ENCODE measurements at places on chromosomes 3 and 15.
A peak's percentile ranks its signal among the peaks of the same experiment; 100 is the strongest.

GRCh38 chr3:116155841-116156240 lies 289.4 kb downstream of the LSAMP start:
- no peak for DNase-seq

- DNase-seq, result no peak
Observed at GRCh38 chr3:161217496-161217895, 3.6 kb upstream of the NMD3 start.

GRCh38 chr15:32831485-32831884 lies 113.7 kb downstream of the GREM1 start:
- DNase-seq, result no peak

DNA sequence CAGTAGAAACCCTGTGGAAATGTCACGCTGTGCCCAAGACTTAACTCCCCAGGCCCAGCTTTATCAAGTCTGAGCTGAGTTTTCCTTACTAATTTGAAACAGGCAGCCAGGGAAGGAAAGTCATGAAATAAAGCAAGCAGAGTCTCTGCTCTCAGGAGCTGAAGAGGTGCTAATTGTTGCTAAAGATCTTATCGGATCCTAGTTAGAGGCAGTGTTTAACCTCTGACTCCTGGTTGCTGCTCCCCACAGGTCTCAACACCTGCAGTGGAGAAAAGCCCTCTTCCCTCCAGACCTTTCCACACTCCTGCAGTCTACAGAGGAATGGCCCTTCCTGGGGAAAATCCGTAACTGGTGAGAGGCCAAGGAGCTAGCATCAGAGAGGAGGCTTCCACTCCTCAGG lies 628.2 kb downstream of the NTRK3 start:
- DNase-seq, result no peak

GRCh38 chr3:42042747-42043098 lies 48.4 kb upstream of the TRAK1 start:
- no peak for DNase-seq

GRCh38 chr3:62538691-62539356 lies 165.5 kb upstream of the FEZF2 start:
- no peak for DNase-seq

DNA sequence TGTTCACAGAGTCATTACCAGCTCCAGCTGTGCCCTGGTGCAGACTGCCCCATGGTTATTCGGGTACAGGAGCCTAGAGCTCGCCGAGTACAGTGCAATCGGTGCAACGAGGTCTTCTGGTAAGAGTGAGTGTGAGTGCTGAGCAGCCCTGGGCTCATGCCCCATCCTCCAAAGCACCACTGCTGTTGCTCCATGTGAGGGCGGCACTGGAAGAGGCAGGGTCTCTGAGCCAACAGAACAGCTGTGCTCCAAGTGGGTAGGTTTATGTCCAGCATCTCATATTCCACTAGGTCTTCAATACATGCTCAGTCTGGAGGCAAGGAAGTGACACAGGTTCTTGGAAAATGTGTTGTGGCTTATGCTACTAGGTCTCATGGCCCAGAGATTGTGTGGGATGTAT lies 19.5 kb upstream of the P4HTM start:
- no peak for DNase-seq

DNA sequence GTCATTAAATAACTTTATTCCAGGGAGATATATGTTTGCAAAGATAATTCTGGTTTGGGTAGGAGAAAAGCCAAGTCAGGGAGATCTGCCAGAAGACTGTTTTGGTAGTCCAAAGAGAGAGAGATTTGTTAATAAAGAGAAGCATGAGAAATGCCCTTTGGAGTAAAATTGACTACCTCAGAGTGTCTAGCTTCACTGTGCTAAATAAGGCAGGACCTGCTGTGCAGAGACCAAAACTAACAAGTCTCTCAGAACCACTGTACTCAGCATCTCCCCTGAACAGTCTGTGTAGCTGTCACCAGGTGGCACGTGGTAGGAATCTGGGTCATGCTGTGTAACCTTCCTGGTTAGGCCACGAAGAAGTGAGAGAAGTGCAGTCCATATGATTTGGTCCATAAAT lies 31.6 kb upstream of the SLC35G2 start:
- peak; percentile 15 for DNase-seq

DNA sequence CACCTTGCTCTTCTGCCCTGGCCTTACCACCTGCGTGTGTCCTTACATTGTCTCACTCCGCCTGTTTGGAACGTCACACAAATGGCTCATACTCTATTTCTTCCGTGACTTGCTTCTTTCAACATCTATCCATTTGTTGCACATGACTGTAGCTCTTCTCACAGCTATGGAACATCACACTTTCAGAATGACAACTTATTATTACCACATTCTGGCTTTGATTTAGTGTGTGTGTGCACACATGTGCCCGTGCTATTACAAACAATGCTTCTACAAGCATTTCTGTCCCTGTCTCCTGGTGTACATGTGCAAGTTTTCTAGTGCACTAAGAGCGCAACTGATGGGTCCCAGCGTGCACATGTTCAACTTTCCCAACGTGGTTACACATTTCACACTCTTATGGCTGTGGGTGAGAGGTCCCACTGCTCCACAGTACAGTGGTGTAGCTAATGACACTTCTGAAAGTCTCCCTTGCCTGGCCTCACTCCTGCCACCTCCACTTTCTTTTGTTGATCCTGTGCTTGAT lies 37.8 kb downstream of the PTH1R start:
- DNase-seq, result no peak

DNA sequence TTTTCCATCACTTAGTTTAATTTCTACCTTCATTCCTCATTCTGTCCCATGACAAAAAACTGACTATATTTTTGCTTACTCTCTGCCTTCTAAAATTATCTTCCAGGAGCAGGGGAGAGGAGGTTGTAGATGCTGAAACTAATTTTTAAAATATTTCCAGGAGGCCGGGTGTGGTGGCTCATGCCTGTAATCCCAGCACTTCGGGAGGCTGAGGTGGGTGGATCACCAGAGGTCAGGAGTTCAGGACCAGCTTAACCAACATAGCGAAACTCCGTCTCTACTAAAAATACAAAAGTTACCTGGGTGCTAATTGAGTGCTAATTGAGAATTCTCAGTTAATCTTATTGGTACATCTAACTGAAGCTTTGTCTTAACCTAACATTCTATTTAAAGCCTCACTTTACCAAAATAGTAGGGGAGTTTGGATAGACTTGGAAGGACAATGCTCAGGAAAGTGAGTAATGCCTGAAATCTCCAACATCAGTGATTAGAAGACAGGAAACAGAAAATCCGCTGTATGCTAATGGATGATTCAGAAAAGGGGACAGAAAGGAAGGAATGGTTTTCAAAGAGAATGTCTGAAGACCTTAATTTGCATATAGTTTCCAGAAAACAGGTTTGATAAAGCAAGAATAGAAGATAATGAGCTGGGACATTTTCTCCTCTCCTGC lies 336.1 kb downstream of the GBE1 start:
- no peak for DNase-seq

DNA sequence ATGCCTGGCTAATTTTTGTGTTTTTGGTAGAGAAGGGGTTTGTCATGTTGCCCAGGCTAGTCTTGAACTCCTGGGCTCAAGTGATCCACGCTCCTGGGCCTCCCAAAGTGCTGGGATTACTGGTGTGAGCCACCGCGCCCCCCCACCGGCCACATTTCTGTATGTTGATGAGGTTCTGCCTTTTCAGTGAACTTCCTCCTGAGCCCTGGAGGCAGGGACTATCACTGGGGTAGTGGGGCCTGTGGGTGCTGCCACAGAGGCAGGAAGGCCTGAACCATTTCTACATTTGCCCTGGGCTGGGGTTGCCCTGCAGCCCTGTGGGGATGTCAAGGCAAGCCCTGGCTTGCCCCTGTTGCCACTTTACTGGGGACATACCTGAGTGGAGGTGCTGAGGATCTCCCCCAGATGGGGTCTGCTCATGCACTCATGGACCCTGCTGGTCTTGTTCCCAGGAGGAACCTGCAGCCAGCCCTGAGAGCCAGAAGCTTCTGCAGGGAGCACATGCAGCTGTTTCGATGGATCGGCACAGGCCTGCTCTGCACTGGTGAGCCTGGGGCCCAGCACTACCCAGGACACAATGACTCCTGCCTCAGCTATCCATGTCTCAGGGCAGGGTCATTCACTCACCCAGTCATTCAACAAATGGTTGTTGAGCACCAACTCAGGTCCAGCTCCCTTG lies 5.7 kb downstream of the SLC28A1 start:
- no peak for DNase-seq

DNA sequence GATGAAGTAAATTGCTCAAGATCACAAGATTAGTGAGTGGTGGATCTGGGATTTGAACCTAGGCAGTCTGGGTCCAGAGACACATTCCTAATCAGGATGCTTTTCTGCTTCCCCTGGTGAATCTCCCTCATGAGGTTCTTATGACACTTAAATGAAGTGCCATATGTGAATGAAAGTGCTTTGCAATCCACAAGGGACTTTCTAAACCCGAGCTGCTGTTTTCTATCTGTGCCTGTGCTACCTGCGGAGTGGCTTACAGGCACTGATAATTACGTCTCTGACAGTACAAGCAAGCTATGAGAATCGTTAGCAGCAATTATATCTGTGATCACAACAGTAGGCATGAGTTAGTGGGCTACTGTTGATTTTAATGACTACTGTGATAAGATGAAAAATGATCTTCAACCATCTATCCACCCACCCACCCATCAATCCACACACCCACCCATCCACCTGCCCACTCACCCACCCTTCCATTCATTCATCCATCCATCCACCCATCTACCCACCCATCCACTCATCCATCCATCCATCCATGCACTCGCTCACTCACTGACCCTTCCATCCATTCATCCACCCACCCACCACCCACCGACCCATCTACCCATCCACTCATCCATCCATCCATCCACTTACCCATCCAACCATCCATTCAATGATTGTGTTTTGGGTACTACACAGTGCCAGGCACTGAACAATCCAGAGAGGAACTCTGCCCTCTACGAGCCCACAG lies 51.8 kb downstream of the ATP2B2 start:
- no peak for DNase-seq

DNA sequence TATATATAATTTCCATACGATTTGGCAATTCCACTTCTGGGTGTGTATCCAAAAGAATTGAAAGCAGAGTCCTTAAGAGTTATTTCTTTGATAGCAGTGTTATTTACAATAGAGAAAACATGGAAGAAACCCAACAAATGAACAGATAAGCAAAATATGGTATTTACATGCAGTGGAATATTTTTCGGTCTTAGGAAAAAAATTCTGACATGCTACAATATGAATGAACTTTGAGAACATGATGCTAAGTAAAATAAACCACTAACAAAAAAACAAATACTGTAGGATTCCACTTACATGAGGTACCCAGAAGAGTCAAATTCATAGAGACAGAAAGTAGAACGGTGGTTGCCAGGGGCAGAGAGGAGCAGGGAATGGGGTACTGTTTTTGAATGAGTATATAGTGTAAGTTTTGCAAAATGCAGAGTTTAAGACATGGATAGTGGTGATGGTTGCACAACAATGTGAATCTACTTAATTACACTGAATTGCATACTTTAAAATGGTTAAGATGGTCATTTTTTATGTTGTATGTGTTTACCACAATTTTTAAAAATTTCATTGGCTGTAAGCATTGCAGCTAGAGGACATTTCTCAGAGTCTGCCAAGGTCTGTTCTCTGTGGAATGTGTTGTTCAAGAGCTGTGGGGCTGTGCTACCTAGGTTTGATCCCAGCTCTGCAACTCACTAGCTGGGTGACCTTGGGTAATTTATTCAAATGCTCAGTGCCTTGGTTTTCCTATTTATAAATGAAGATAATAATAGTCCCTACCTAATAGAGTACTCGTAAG lies 122.1 kb downstream of the MEX3B start:
- DNase-seq, result no peak

GRCh38 chr15:35246451-35246850 lies 161.4 kb upstream of the NANOGP8 start:
- no peak for DNase-seq

DNA sequence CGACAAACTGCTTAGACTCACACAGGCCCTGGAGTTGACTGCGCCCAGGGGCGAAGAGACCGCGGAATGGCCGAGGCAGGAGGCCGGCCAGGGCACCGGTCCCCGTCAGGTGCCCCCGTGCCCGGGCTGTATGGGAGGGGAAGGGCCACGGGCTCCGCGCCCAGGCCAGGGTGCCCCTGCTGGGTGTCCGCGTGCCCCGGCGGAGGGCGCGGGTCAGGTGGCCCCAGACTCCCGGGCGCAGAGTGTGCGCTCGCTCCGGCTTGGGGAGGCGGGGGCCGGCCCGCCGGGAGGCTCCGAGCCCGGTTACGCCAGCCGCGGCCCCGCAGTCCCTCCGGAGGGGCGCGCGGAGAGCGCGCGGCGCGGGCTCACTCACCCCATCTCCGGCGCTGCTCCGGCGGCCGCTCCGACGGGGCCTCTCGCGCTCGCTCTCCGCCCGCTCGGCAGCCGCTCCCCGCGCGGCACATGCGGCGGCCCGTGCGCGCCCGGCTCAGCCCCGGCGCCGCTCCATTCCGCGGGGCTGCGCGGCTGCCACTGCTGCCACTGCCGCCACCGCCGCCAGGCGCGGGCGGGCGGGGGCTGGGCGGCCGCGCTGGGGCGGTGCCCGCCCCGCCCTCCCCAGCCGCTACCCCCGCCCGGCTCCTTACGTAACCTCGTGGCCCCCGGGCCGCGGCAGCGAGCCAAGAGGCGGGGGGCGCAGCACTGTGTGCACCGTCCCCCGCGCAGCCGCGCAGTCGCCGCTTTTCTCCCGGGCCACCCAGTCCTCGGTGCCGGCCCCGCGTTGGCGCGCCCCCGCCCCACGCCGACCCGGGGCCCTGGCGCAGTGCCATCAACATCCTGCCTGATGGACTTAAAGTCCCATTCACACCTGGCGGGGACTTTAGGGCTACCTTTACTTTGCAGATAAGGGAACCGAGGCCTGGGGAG lies at the start of gene HOMER2:
Gene HOMER2, minus strand, starts transcription at position 563 of the 924 bp plus-strand sequence. Its CDS starts 185 bp downstream, at position 378.
- DNase-seq, result peak; percentile 12

GRCh38 chr3:152899306-152899705 lies 64.4 kb downstream of the P2RY1 start:
- DNase-seq, result no peak

GRCh38 chr15:73959012-73959581 lies 32.8 kb downstream of the LOXL1 start:
- DNase-seq, result peak; percentile 65

- DNase-seq, result no peak
Observed at GRCh38 chr15:58608129-58608590, 141.3 kb downstream of the ADAM10 start.

DNA sequence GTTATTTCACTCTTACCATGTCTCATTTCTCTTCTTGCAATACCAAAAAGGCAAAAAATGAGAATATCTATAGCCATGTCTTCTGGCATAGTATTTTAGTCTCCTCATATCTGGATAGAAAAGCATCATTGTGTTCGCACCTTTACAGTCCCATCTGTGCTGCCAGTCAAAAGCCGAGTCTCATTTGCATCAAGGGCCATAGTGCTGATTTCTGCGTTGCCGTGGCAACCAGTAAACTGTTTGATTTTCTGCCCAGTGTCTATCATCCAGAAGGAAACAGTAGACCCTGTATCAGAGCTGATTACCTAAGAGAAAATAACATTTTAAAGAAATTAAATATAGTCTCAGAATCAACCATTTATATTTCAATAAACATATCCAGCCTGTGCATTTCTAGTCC lies 86.1 kb upstream of the SERPINI2 start:
- DNase-seq, result no peak

DNA sequence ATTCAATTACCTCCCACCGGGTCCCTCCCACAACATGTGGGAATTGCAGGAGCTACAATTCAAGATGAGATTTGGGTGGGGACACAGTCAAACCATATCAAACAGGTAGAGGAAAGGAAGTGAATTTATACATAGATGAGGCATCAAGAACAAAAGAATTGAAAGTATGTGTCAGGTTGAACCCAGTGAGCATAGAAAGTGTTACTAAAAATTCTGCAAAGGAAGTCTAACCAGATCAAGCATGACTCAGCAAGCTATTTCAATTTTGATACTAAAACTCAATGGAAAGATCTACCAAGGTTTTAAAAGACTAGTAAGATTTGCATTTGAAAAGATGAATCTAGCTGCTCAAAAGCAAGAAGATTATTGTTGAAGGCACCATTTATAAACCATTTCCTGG lies 323.0 kb downstream of the ROBO2 start:
- no peak for DNase-seq
